ENCODE measurements at places on chromosomes 5 and 9.

DNA sequence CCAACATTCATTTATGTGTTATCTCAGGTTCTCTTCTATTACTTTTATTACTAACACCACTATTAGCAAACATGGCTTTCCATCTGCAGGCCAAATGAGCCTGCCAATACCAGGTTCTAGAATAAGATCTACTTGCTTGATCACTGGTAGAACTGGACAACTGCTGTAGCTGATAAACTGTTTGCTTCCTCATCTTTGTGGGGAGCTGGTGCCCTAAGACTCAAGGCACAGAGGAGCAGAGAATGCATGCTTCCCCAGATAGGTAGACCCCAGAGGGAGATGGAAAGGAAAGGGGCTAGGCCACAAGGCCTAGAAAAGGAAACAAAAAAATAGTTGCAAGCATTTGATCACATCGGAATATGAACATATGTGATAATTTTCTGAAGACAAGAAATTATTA, 30.7 kb upstream of the AUH start:
- DNase-seq: no peak

DNA sequence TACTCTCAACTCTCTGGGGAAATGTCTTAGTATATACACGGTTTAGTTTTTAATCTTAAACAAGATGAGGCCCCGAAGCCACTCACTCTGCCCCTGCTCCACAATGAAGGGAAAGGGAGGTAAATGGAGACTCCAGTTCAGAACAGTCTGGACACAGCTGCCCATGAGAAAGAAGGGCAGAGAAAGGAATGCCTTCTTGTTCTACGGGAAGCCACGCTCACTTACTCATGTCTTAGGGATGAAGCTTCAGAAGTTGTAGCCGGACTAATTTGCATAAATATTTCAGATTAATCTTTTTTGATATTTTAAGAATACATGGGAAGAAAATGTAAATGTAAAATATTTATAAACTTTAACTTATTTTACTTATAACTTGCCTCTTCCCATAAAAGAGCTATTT, 94.0 kb downstream of the COL23A1 start:
- DNase-seq: peak; percentile 10

- DNase-seq: no peak
Observed at GRCh38 chr9:89743573-89744254, 138.9 kb downstream of the GADD45G start.

DNA sequence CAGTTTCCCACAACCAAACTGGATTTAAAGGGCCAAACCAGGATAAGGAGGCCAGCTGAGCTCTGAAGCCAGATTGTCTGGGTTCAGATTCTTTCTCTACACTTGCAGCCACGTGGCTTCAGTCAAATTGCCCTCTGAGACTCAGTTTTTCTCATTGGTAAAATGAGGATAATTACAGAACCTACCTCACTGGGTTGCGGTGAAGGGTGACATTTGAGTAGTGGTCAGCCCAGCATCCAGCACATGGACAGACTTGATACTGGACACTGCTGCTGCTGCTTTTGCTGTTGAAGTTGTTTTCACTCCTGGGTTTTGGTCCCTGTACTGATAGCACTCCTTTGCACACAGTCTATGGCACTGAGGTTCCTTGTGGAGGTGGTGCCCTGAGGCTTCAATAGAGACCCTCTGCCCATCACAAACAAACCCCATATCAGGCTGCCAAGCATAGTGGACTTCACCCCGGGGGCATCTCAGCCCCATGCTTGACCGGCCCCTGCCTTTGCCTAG, 25.7 kb upstream of the CDKN2AIPNL start:
- DNase-seq: no peak

- DNase-seq: no peak
Observed at GRCh38 chr5:113507601-113508000, 5.9 kb upstream of the YTHDC2 start.

GRCh38 chr5:171898386-171898785, 108.1 kb downstream of the FBXW11 start:
- DNase-seq: no peak

DNA sequence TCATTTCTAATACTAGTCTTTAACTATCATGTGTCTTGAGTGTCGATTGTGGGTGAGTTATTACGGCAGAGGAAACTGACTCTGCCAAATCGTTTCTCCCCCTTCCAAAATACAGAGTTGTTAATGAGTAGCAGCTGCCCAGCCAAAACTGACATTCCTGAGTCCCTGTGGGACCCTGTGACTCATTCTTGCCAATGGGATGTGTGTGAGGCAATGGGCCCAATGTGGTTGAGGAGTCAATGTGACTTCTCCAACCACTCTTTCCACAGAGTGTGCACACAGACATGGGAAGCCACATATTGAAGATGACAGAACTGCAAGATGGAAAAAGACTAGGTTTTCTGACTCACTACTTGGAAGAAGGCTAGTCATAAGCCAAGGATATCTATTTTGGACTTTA, 434.7 kb downstream of the DTWD2 start:
- DNase-seq: peak; percentile 1

GRCh38 chr5:119742311-119742710, 113.0 kb downstream of the FAM170A start:
- DNase-seq: no peak

- no peak for DNase-seq
Observed at GRCh38 chr5:77305956-77306355, 95.5 kb downstream of the PDE8B start.

DNA sequence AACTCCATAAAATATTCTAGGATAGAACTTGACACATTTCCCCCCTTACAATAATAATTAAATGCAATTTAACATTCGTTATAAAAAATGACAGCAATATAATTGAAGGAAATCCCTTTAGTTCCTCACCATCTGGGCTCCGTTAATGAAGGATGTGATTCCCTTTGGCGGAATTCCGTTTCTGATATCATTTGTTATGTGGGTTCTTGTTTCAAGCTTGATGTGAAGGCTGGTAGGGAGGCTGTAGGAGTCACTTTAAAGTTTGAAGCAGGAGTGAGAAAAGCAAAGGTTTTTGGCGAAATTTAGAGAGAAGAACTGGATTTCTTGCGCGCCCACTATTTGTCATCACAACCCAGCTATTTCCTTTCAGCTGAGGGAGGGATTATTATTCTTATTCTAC, 4.0 kb downstream of the RGS7BP start:
- no peak for DNase-seq

GRCh38 chr5:169847519-169847918, 132.8 kb downstream of the INSYN2B start:
- no peak for DNase-seq

GRCh38 chr9:77999231-77999631, 32.4 kb downstream of the GNAQ start:
- DNase-seq: peak; percentile 48

DNA sequence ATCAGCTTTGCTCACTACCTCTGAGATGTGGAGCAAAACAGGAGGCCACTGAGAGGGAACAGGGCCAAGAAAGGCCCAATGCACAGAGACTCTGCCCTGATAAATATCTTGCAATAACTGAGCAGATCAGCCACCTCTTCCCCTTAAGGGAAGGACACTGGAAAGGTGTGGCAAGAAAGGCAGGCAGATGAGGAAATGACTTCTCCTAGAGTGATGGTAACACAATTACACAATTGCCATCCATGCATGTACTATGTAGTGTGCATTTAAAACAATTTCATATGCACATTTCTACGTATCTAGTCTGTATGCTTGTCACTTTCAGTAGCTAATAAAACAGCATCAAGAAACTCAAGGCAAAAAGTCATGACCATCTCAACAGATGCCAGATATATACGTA, 322.5 kb downstream of the DRD1 start:
- no peak for DNase-seq

GRCh38 chr5:168600409-168600808, 21.2 kb upstream of the PANK3 start:
- DNase-seq: no peak

DNA sequence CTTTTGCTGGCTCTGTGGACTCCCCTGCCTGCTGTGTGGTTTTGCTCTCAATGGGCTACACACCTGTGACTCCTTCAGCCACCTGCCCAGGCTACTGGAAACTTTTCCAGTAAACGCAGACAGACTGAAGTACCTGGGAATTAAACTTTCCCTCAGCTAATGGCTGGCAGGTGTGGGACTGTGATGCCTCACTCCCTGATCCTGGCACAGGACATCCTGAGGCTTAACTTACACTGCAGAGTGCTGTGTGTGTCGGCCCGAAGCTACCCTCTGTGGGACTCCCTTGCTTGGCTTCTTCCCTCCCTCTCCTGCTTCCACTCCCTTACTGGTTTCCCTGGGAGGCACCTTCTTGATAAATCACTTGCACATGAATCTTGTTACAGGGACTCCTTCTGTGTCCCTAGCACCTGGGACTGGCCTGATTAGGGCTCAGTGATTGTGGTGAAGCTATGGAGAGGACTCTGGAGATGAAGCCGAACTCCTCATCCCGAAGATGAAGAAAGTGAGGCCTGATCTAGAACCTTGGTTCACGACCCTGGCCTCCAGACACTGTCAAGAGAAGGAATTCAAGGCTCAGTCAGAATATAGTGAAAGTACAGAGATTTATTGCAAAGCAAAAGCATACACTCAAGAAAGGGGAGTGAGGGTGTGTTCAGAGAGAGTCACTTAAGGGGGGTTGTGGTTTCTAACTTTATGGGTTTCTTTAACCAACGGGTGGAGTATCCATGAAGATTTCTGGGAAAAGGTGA, 113.4 kb upstream of the ALDH1B1 start:
- DNase-seq: no peak

DNA sequence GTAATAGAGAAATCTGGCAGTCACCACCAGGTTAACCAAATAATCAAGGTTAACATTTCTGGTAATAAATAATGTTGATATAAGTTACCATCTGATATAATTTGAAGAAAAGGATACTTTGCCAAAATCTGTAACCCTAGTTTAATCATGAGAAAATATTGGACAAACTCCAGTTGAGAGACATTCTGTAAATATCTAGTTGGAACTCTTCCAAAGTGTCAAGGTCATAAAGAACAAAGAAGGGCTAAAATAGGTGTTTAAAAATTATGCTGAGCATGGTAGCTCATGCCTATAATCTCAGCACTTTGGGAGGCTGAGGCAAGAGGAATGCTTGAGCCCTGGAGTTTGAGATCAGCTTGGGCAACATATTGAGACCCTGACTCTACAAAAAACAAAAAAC, 253.3 kb downstream of the MRPS30 start:
- DNase-seq: no peak

DNA sequence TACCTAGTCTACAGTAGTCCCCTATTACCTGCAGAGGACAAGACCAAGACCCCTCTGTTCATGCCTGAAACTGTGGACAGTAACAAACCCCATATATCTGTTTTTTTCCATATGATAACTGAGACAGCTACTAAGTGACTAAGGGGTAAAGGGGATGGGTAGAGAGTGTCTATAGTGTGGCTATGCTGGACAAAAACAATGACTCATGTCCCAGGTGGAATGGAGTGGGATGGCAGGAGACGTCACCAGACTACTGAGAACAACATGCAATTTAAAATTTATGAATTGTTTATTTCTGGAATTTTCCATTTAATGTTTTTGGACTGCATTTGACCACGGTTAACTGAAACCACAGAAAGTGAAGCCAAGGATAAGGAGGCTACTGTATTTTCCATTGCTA, 171.8 kb downstream of the AGTPBP1 start:
- DNase-seq: peak; percentile 29

GRCh38 chr5:40754381-40755092, 1.2 kb downstream of the TTC33 start:
- DNase-seq: peak; percentile 88

DNA sequence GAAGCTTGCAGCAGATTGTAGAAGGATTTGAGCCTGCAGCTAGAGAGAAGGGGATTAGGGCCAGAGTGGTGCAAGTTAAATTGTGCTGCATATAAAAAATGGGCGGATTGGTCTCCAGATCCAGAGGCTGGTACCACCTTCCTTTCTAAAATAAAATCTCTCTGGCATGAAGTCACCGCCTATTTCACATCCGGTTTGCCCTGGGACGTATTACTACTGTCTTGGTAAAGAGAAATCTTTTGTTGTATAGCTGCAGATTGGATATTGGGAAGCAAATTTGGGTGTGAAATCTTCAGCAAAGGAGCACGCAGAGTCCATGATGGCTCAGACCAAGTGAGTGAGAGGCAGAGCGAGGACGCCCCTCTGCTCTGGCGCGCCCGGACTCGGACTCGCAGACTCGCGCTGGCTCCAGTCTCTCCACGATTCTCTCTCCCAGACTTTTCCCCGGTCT, at the start of gene GABRA1:
TSS of gene GABRA1 (plus strand) at position 180 of the 451 bp plus-strand sequence. CDS start 2,691 bp downstream, outside the sequence.
- DNase-seq: no peak

- no peak for DNase-seq
Observed at GRCh38 chr5:137236849-137237507, 262.1 kb downstream of the SPOCK1 start.

DNA sequence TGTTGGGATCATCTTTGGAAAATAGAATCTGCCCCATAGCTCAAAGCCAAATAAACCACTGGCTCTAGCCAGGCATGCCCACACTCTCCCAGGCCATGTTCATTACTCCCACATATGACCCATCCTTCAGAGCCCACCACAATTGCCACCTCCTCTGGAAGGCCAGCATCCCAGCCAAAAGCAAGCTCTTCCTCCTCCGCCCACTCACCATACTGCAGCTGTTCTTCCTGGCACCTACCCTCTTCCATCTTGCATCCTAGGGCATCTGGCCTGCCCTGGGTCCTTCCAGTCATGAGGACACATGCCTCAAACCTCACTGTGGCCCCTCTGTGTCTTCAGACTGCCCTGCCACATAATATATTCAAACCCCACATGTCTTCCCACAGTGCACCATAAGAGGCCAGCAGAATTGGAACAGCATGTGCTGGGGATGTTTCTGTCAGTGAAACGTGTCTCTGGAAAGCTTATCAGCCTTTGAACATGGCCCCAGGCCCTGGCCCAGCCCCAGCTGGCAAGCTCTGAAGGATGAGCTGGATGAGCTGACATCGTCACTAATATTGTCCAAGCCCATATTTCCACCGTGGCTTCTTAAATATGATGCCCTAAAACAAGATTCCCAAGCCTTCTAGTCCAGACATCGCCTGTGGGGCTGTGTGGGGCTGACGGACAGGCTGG, 230.8 kb downstream of the AGTPBP1 start:
- DNase-seq: no peak

- peak; percentile 1 for DNase-seq
Observed at GRCh38 chr9:10274988-10275387, 337.8 kb downstream of the PTPRD start.

DNA sequence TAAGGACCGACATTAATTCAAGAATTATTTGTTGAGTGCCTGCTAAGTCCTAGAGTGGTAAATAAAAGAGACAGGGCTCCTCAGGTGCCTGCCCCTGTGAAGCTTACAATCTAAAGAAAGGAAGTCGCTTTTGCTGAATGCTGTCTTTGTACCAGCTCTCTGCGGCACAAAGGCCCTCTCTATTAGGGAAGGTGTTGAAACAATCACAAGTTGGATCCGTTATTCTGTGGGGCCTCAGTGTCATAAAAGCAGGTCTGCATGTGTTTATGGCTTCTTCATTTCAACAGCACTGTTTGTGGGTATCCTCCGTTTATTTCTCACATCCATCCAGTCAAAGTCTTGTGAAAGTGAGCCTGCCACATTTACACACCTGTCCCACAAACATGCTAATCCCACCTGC, 7.0 kb upstream of the MVB12B start:
- DNase-seq: no peak

- peak; percentile 41 for DNase-seq
Observed at GRCh38 chr5:180816608-180817534, 14.3 kb upstream of the MGAT1 start.

Data from iris pigment epithelial cell (primary cell).